ENCODE measurements at places on chromosomes 7 and 10.

GRCh38 chr10:3961082-3961481 lies 176.1 kb upstream of the KLF6 start:
- DNase-seq: no peak

GRCh38 chr7:80794631-80795573 lies 123.9 kb downstream of the SEMA3C start:
- DNase-seq: no peak

DNA sequence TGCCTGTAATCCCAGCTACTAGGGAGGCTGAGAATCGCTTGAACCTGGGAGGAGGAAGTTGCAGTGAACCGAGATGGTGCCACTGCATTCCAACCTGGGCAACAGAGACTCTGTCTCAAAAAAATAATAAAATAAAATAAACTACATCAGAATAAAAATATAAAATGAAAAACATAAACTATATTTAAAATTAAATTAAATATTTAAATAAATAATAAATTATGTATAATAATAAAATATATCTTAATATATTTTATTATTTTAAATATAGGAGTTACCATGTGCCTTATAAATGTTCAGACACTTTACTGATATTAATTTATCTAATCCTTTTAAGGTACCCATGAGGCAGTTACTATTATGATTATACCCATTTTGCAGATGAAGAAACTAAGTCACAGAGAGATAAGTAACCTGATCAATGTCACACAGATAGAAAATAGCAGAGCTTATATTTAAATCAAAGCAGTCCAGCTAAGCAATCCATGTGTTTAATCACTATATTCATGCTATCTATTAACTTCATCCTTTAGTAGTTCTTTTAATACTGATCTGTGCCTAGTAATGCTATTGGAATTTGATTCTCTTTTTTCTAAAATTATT lies 30.3 kb upstream of the MET start:
- no peak for DNase-seq

GRCh38 chr10:35351021-35351420 lies 14.7 kb downstream of the CCNY start:
- DNase-seq: no peak

- peak; percentile 75 for DNase-seq
These were observed 208.4 kb upstream of the KLF14 start for GRCh38 chr7:130942211-130942964.

DNA sequence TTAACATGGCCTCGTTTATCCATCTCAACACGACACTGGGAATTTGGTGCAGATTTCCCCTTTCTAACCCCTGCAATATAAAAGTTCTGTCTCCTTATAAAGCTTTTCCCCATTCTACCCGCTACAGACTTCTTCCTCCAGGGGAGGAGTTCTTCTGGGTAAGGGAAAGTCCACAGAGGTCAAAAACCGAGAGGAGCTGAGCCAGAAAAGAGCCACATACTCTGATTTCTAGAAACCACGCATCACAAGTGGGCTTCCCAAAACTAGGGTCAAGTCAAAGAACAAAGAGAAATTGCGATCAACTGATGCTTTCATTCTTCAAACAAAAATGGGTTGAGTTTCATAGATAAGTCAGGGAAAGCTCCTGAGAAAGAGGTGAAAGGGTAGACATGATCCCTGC lies 6.8 kb downstream of the IL6 start:
- no peak for DNase-seq

DNA sequence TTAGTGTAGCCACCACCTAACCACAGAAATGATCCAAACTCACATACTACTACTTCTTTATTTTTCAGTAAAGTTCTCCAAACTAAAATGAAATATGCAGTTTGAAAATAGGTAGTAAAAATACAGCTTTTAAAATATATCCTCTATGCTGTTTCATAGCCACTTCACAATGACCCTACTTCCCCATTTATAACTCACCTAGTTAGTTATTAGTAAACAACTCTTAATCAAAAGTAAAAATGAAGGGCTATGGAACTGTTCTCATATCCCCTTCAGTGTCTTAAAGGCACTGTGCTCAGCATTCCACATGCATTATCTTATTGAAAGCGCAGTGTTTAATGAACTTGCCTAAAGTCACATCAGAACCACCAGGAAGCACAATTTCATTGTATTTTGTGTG lies 43.5 kb downstream of the KMT2C start:
- DNase-seq: no peak

- peak; percentile 88 for DNase-seq
These were observed 86.7 kb upstream of the ADRB1 start for GRCh38 chr10:113957013-113957412.

DNA sequence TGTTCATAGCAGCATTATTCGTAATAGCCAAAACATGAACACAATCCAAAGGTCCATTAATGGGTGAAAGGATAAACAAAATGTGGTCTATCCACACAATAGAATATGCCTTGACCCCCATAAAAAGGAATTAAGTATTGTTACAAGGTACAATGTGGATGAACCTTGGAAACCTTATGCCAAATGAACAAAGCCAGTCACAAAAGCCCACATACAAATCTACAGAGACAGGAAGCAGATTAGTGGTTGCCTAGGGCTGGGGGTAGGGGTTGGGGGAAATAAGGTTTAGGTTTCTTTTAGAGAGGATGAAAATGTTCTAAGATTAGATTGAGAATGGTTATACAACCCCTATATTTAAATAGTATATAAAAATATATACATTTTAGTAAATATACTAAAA lies 34.8 kb downstream of the PIP4K2A start:
- no peak for DNase-seq
